Activated CD4-positive, alpha-beta memory T cell treated with anti-CD3 and anti-CD28 coated beads for 36 hours (primary cell): ENCODE measurements at places on chromosomes 12 and 14. TPM values are rescaled to one million over a fixed set of nuclear protein-coding genes. Genes with fewer than 3 reads are reported as not detected.

The AICDA gene
- not detected for total RNA-seq

The RACGAP1 gene
- 145 TPM for total RNA-seq

The GOLT1B gene
- total RNA-seq, result 43.6 TPM

The LGR5 gene
- not detected for total RNA-seq

The MANSC1 gene
- 1.9 TPM for total RNA-seq

The TNFRSF1A gene
- total RNA-seq, result 49.6 TPM

The BTBD6 gene
- total RNA-seq, result 38.5 TPM

The PIANP gene
- 0.44 TPM for total RNA-seq

The SCNN1A gene
- 0.26 TPM for total RNA-seq

The ETFRF1 gene
- 10.1 TPM for total RNA-seq

The CLEC2A gene
- total RNA-seq, result not detected
